Posterior cingulate gyrus (tissue), 11 donors: ENCODE measurements at places on chromosomes 5 and 9.

DNA sequence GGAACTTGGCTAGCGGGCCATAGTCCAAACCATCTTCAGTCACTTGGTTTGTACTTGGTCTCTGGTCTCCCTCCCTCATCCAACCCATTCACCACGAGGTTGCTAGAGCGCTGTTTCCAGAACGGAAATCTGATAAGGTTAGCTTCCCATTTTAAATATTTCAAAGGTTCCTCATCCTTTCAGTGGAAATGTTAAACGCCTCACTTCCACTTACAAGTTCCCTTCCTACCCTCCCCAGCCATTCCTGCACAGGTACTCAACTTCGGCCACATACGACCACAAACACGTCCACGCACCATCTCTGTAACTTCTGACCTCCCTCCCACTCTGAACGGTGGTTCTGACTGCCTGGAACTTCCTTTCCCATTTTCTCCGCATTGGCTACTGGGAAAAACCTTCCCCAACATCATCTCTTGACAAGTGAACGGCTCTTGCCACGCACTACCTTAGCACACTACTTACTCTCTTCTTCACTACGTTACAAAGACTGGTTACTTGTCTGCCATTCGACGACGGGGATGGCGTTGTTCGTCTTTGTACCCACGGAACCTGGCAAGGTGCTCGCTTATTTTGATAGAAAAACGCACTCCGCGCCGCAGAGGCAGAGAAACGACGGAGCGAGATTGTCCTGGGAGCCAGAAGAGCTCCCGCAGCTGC lies 629 bp downstream of the CCNH start:
- DNase-seq = no peak

- DNase-seq = no peak
These were observed 11.3 kb upstream of the LOX start for GRCh38 chr5:122089096-122090013.

DNA sequence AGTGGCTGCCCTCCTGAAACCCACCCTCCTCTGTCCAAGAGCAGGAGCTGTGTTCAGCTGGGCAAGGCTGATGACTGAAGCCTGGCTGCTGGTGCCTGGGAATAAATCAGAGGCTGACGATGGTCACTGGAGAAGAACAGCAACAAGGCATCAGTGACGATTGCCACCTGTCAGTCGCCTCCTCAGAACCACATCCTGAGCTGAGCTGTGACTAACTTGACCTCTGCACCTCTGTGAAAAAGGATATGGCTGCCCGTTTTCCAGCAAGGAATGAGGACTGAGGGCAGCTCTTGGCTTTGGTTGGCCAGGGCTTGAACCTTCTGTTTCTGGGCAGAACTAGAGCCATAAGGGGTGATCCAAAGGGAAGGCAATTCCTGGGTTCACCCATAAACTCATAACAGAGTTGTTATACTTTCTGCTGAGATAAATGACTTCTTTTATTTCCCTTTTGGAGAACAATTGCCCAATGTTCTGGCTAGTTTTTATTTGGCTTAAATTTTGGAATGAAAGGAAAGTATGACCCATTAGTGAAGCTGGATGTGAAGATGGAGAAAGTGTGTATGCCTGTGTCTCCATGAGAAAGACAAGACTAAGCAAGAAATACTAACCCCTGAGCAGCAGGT lies 40.1 kb downstream of the TRIP13 start:
- DNase-seq = no peak

DNA sequence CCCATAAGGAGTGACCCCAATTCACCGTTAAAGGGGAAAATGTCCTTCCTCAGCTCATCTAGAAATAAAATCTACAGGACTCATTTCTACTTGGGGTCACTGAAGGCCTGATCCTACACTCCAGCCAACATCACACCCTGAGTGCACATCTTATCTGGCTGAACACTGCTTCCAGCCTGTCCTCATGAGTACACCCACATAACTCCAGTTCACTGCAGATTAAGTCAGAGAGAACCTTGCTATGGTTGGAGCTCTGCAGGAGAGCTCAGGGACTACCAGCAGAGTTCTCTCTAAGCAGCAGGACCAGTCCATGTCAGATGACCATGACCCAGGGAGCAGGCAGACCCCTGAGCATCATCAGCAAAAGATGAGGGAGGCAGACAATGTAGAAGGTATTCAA lies 126.9 kb upstream of the MAP3K1 start:
- DNase-seq = no peak

DNA sequence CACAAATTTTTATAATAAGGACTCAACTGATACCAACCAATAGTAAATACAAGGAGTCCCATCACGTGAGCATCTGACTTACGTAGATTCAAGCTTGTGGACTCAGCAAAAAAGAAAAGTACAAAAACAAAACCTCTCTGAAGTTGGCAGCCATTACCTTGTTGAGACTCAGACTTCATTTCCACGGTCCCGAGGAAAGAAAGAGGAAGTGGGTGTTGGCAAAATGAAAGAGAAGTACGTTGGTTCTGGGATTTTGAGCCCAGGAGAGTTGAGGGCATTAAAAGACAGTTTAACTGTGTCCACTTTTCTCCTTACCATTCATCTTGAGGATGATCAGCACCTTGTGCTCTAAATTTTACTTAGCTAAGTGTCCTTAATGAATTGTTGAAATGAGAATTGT lies 26.7 kb downstream of the NCBP1 start:
- no peak for DNase-seq

DNA sequence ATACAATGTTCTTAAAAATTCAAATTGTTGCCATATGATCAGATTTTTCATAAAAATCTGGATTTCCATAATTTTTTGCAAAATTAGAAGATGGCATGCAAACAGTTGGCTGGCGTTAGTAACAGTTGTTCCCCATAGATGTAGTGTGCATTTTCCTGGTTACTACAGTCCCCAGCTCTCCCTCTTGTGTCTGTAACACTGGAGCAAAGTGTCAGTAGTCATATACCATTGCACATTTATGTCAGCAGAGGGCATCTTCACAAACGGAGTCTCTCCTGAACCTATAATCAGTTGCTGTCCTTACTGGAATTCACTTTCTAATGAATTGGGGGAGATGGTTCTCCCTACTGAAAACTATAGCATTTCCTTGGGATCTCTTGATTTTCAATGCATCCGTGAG lies 44.7 kb upstream of the DMAC1 start:
- no peak for DNase-seq

GRCh38 chr5:11650936-11651335 lies 253.3 kb downstream of the CTNND2 start:
- DNase-seq = no peak

DNA sequence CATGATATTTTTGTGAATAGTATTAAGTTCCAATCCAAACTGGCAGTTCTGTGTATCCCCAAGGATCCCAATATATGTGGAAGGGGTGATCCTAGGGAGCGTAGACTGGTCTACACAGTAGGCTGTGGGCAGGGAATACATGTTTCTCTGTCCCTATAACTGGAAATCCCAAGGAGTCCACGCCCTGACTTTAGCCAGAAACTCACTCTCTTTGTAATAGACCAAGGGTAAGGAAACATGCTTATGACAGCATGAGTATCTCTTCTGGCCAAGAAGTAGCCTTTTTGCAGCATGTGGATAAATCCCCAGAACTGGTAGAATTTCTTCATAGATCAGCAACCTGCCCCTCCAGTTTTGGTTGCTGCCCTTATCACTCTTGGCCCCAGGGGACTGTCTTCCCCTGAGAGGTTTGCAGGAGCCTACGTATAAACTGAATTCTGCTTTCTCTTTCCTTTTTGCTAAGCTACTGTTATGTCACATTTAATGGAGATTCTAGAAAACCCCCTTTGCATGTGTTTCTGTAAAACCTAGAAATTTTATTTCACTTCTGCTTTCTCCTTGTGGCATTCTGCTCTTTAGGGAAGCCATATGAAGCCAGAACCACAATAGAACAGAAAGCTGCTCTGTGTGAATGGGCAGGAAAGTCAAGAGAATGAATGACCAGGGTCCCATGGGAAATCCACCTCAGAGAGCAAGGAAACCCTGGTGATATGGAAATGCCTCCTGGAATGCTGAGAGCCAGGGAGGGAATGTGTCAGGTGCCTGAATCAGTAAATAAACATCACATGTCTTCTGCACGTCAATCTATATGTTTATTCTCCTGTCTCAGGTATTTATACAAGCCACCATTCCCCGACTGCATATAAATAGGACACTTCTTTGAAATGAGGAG lies 3.5 kb downstream of the IFNA2 start:
- no peak for DNase-seq

- no peak for DNase-seq
These were observed 41.8 kb upstream of the PAM start for GRCh38 chr5:102713278-102713677.

- DNase-seq = no peak
These were observed 42.5 kb downstream of the ALG2 start for GRCh38 chr9:99178912-99179872.

DNA sequence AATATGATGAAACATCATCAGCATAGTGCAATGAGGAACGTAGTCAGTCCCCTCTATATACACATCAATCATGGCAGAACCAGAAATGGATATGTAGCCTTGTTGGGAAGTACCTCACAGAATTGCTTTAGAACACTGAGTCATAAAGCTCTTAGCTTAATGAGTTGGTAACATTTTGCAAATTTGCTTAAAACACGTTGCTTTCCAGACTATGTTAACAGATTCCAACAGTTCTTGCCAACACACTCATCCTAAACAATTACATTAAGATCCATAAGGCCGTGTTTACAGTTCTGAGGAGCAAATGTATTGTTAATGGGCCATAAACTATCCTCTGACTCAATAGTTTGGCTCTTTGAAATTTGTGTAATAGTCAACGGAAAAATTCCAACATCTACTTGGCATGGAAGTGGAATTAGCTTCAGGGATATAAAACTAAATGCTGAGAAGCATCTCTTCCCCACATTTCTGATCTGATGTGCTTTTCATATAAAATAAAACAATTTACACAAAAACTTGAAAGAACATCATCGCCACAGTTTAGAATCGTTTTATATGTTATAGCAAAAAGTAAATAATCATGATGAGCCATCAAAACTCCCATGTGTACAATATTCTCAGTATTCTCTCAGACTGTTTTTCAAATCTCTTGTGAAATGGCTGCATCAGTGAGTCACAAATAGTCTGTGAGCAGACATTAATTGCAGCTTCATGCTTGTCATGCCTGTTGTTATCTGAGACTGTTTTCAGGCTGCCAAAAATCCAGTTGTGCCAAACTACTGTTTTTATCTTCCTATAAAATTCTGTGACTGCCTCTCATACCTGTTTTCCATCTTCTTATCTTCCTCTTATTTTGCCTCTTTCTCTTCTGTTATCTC lies 291.9 kb downstream of the COX7C start:
- no peak for DNase-seq

DNA sequence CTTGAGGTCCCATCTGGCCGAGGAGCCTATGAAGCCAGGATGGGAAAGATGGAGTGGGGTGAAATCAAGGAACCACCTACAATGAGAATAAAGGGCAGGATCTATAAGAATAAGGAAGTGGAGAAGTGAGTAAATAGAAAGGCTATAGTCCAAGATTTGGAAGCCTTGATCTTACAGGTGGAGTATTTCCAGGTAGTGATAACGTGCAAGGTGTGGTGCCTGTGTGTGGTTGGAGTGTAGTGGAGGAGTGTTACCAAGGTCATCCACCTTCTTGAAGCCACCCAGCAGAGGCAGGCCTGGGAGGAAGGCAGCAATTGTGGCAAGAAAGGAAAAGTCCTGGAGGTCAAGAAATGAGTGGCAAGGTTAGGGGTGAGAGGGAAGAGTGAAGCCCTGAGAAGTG lies 72.9 kb downstream of the IQGAP2 start:
- no peak for DNase-seq

GRCh38 chr5:9198394-9198793 lies 347.5 kb downstream of the SEMA5A start:
- no peak for DNase-seq

DNA sequence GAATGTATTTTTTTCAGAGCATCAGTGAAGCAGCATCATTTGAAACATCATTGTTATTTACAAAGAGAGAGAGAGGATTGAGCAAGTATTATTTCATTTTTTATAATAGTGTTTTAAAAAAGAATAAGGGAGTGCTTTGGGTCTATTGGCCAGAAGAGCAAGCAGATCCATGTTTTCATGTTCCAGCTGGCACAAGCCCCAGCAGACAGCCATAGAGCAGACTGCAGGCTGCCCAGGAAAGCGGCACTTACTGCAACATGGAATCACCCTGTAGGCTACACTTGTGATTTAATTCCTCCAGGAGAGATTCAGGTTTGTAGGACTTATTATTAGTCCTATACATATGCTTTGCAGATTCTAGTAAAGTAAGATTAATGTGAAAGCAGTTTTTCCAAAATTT lies 407.0 kb upstream of the GRAMD2B start:
- DNase-seq = peak; percentile 36

DNA sequence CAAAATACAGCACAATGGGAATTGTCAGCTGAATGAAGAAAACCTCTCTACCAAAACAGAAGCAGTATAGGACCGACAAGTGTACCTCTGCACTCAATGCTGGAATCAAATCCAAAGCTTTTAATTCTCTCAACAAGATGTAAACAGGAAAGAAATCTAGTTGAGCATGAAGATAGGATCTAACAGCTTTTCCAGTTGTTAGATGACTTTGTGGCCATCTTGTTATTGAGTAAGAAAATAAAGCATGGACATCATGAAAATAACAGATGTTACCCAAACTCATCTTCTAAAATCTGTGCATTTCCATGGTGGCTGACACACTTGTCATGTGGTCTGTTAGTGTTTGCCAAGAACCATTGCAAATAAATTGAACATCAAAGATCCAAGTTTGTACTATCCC lies 34.7 kb downstream of the SREK1 start:
- DNase-seq = no peak

GRCh38 chr9:2984491-2984890 lies 140.6 kb upstream of the PUM3 start:
- no peak for DNase-seq

DNA sequence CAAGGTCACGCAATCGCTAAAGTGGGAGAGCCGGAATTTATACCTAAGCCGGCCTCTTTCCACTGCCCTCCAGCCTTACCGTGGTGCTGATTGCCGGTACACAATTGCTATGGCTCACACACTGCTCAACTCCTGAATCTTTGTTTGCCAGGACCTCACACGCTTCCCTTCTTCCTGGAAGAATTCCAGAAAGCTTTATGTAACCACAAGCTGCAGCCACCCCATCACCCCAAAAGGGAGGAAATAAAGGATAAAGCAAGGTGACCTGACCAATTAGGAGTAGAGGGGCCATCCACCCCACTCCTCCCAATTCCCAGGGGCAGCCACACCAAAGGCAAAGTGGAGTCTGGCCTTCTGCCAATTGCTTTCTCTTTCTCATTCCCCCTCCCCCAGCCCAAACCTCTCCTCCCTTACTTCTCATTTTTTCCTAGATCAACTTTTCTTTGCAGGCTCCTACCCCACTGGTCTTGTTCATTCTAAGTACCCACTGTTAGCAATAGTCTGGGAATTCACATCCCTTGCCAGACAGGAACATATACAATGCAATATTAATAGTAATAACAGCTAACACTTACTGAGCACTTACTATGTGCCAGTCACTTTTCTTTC lies 18.0 kb upstream of the CDC23 start:
- DNase-seq = no peak

DNA sequence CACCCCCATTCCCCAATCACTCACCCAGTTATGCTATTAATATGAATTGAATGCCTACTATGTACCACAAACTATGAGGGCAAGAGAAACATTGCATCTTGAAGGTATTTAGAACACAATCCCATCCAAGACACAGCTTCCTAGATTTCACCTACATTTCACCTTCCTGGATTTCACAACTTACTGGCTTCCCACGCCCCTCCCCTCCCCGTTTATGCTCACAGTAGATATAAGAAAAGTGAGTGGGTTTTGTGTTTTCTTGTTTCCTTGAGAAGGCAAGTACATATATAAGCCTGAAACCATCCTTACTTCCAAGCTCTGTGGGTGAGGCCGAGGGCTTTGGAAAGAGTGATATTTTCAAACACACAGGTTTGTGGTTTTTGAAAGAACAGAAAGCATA lies 465.0 kb downstream of the BNC2 start:
- DNase-seq = no peak

GRCh38 chr9:133067006-133067405 lies 5.2 kb downstream of the CEL start:
- DNase-seq = no peak
